ENCODE measurements at places on chromosomes 12 and 14. TPM values are rescaled to one million over a fixed set of nuclear protein-coding genes. Genes with fewer than 3 reads are reported as not detected.

DNA sequence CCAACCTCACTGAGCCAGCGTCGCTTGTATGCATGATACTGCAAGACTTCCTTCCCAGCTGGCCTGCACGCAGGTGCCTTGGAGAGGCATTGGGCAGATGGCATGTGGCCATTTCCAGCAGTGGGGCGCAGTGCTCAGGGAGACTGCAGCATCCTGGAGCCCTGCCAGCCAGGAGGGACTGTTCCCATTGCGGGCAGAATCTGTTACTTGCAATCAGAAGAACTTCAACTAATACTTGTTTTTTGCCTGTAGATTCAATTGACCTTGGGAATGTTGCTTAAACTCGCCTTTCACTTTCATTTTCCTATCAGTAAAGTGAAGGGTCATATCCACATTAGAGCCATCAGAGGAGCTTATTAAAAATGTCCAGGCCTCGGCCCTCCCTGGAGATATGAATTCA, 29.8 kb downstream of the ANKRD9 start:
- H3K4me3 ChIP-seq, result no peak overlapping the region
- no peak overlapping the region for H3K27ac ChIP-seq
- peaks cover 4% of the 10 kb centered on the region for H3K4me1 ChIP-seq
- H3K36me3 ChIP-seq, result no peaks in the 10 kb centered on the region
- no peak for DNase-seq

- H3K36me3 ChIP-seq, result no peaks in the 10 kb centered on the region
- no peak overlapping the region for H3K27ac ChIP-seq
- H3K4me3 ChIP-seq, result no peak overlapping the region
- no peak for DNase-seq
- no peaks in the 10 kb centered on the region for H3K27me3 ChIP-seq
- peaks cover 7% of the 10 kb centered on the region for H3K4me1 ChIP-seq
These were observed 48.3 kb upstream of the FAM181A start for GRCh38 chr14:93878871-93879270.

GRCh38 chr12:40011775-40012129, 94.1 kb downstream of the SLC2A13 start:
- no peak for DNase-seq
- H3K4me3 ChIP-seq, result no peak overlapping the region
- H3K27ac ChIP-seq, result no peak overlapping the region
- H3K27me3 ChIP-seq, result no peaks in the 10 kb centered on the region
- H3K36me3 ChIP-seq, result no peaks in the 10 kb centered on the region

DNA sequence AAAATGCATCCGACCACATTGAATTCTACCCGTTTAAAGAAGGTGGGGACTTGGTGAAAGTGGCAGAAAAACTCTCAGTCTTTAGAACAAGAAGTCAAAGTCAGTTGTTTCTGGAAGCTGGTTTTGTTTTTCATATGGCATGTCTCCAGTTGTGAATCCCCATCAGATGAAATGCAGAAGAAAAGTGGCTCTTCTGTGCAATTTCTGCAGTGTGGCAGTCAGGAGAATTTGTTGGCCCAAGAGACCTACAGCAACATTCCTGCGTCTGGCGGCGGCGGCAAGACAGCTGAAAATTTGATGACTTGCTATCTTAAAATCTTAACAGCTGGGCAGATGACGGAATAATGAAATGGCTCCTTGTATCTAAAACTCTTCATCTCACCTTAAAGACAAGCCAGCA, 201.5 kb downstream of the FOXN3 start:
- peaks cover 17% of the 10 kb centered on the region for H3K4me1 ChIP-seq
- peak overlapping the region; percentile 4 for H3K27ac ChIP-seq

- DNase-seq, result no peak
- H3K4me1 ChIP-seq, result no peaks in the 10 kb centered on the region
- no peak overlapping the region for H3K4me3 ChIP-seq
- no peak overlapping the region for H3K27ac ChIP-seq
These were observed 82.5 kb downstream of the LMO3 start for GRCh38 chr12:16523284-16523950.

GRCh38 chr14:70955543-70956480, 48.6 kb downstream of the PCNX1 start:
- H3K4me1 ChIP-seq, result no peaks in the 10 kb centered on the region
- H3K36me3 ChIP-seq, result no peaks in the 10 kb centered on the region
- DNase-seq, result peak; percentile 36
- H3K27me3 ChIP-seq, result no peaks in the 10 kb centered on the region
- H3K27ac ChIP-seq, result no peak overlapping the region

DNA sequence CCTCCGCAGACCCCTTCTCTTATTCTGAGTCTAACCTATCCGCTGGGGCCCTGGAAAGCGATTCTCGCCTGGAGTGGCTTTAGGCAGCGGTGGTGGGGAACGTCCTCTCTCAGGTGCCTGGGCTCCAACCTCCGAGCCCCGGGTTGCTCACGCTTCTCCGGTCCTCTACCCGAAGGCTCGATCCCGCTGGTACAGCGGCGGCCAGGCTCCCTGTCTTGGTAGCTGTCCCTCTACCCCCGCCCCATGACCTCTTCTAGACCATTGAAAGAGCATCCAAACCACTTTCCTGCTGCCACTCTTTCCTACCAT, 505 bp upstream of the HEBP1 start:
- no peaks in the 10 kb centered on the region for H3K27me3 ChIP-seq
- H3K27ac ChIP-seq, result peak overlapping the region; percentile 95
- no peak for DNase-seq
- H3K36me3 ChIP-seq, result no peaks in the 10 kb centered on the region
- H3K4me3 ChIP-seq, result peak overlapping the region; percentile 72
- H3K4me1 ChIP-seq, result peaks cover 14% of the 10 kb centered on the region

- no peak for DNase-seq
- H3K27ac ChIP-seq, result no peak overlapping the region
- no peak overlapping the region for H3K4me3 ChIP-seq
- H3K4me1 ChIP-seq, result no peaks in the 10 kb centered on the region
These were observed 560.5 kb downstream of the BCL11B start for GRCh38 chr14:98711453-98711852.

DNA sequence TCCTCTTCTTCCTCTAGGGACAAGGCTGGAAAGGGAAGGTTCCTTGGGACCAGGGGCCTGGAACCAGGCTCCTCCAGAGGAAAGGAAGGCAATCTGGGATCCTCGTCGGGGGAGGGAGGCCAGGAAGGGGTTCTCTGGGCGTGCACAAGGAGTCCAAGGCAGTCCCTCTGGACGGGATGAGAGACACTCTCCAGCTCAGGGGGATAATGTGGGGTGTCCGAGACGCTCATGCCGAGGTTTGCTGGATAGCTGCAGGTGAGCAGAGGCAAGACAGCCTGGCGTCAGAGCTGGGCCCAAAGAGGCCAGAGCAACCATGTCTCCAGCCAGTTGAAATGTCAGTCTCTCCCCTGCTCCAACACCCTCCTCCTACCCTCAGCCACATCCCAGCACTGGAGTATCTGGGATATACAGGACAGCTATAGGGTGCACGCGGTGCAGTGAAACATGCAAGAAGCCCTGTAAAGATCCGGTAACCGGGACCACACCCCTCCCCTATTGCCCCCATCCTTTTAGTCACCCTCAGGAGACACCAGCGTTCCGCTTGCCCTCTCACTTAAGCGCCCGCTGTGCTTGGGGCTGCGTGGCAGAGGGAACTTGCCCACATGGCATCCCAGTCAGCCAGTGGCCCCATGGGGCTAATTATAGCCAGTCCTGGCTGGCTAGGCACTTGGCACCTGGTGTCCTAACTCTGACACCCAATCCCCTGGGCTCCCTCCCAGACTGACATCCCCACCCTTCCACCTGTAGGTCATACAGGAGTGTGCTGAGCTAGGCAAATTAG, at the start of gene KLHL33:
TSS of gene KLHL33 (minus strand) at position 585 of the 781 bp plus-strand sequence. CDS start at position 230, 355 bp downstream.
- no peaks in the 10 kb centered on the region for H3K27me3 ChIP-seq
- no peaks in the 10 kb centered on the region for H3K36me3 ChIP-seq

- H3K27me3 ChIP-seq, result peaks cover 29% of the 10 kb centered on the region
- H3K27ac ChIP-seq, result peak within 1 kb of the TSS; percentile 64
- H3K4me3 ChIP-seq, result peak within 1 kb of the TSS; percentile 73
- DNase-seq, result peak; percentile 90
- no peaks in the 10 kb centered on the region for H3K36me3 ChIP-seq
- peaks cover 10% of the 10 kb centered on the region for H3K4me1 ChIP-seq
These were observed at the start of gene NID2 for GRCh38 chr14:52068615-52069306. Gene NID2, minus strand, starts transcription at chr14:52069059. Its CDS starts 65 bp downstream, at chr14:52068994.

KCNMB4 gene
- polyA plus RNA-seq, result 4.3 TPM

HOXC9 gene
- polyA plus RNA-seq, result 4.1 TPM

POTEG gene
- polyA plus RNA-seq, result not detected

CELA1 gene
- not detected for polyA plus RNA-seq
